SW 1271 (cell line): ENCODE measurements at places on chromosomes 16 and 17.
A peak's percentile ranks its signal among the peaks of the same experiment; 100 is the strongest.

- no peak for DNase-seq
Observed at GRCh38 chr17:19372011-19372370, 6.3 kb upstream of the MAPK7 start.

DNA sequence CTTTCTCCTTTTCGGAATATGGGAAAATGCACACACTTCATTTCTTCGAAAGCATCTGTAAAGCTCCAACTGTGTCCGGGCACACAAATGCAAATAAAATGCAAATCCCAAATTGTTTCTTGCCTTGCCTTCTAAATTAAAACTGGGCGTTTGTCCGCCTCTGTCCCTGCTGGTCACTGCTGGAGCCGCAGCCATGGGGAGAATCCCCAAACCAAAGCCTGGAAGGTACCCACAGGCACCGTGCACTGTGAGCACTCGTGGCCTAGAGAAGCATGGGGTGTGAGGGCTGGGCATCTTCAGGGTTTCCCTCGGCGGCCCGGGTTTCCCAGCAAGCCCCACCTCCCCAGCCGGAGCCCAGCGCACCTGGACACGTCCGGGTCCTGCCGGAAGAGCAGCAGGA is 2.9 kb downstream of the SLC47A2 start:
- DNase-seq: no peak

- no peak for DNase-seq
Observed at GRCh38 chr16:13528691-13529090, 391.3 kb upstream of the ERCC4 start.

DNA sequence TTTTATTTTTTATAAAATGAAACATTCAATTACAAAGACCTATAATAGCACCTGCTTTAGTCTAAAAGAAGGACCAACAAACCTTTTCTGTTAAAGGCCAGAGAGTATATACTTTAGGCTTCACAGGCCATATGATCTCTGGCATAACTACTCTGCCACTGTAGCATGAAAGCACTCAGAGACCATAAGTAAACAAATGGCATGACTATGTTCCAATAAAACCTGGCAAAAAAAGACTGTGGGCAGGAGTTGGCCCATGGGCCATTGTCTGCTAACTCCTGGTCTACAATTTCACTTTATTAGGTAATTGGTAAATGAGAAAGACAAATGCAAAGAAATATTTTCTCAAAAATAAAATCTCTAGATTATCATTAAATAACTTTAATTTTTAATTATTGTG is 14.9 kb downstream of the CEP112 start:
- no peak for DNase-seq

DNA sequence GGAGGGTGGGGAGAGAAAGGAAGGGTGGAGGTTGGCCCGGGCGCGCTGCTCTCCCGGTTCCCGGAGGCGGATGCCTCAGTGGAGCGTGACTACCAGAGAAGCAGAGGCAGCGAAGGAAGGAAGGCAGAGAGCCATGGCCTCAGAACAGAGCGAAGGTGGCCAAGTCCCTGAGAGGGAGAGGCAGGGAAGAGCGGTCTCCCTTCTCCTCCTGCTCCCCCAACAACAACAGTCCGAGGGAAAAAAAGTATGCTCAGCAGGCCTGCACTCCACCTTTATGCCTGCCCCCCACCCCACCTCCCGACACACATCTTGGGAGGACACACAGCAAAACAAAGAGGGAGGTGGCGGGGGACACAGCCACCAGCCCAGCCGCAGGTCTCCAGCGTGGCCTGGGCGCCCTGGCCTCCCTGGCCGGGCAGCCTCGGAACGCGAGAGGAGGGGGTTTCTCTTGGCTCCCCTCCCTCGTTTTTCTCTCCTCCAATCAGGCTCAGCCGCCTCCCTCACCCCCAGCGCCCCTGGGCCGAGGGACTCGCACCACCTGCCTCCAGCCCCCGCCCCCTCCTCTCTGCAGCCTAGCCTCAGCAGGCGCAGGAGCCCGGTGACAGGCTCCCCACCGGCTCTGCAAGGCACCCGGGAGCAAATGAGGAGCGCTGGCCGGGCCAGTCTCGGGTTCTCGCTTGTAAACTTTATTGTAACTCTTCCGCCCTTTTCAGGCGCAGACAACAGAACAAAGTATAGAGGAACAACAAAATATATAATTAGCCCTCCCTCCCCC is 1.1 kb upstream of the HOXB7 start:
- DNase-seq: no peak

DNA sequence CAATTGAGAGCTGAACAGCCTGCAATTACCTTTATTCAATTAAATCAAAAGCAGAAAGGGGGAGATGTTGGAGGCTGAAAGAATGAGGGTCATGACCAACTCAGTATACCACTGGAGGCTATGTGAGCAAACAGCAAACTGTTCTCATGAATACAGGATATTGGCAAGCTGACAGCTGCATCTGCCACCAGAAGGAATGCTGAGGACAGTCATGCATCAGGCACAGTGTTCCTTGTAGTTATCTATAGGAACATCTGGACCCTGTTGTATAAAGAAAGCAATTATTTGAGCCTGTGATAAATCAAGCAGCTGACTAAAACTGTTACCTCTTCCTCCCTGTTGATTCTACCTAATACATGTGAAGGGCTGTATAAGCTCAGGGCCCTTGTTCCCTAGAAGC is 2064.6 kb downstream of the TP53TG3F start:
- no peak for DNase-seq

DNA sequence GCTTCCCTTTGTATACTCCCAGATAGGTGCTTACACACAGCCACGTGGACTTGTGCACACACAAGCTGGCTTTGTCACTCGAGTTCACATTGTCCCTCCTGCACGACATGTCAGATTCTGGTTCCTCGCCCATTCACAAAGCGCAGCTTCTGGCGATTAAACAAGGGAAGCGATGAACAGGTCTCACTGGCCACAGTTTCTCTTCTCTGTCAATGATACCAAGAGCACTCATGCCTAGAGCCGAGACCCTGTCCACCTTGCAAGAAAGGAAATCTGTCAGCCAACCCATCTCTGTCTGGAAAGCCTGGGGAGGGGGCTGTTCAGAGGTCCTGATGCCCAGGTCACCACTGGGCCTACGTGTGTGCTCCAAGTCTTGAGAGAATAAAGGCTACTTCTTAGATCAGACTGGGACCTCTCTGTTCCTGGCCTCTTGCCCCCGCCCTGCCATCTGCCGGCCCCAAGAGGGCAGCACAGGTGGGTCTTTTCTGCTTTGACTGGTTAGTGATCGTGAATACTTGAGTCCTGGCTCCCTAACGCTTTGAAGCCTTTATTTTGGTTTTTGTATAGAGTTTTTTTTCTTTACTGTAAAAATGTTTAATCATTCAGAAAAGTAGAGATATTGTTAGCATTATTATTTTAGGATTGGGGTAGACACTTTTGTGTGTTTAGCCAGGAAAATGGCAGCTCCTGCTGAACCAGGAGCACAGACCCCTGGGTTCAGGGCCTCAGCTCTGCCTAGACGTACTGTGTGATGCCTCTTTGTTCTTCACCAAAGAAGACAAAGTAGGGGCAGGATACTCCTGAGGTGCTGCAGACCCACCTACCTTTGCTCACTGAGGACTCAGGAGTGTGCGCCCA is 104.7 kb downstream of the MRM1 start:
- DNase-seq: peak; percentile 40

- DNase-seq: no peak
Observed at GRCh38 chr17:2967515-2967914, 95.9 kb downstream of the OR1D5 start.

DNA sequence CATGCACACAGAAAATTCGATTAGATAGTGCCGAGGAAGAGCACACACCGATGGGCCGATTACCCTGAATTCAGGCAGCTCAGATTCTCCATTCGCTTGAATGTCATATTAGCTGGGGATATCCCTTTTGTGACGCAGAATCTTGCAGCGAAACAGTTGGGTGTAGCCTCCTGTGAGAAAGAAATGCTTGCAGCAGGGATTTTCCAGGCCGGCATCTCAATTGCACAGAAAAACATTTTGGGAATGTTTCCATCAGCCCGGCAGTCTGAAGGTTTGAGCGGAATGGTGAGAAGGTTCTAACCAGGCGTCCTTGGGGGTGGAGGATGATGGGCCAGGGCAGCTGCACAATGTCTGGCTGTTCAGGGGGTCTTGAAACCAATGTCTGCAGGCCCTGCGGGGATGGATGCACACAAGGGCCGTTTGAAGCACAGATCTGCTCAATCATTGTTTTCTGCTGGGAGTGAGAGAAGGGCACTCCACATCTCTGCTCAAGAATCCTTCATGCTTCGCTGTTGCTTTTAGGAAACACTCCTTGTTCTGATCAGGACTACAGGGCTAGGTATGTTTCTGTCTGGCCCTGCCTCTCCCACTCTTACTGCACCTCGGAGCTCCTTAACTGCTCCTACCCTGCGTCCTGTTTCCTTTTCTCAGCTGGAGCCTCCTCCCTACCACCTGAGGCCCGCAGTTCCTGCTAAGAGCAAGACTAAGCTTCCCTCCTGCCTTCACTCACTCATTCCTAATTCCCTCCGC is 94.6 kb downstream of the CMIP start:
- no peak for DNase-seq

- DNase-seq: no peak
Observed at GRCh38 chr16:50902457-50902856, 160.6 kb downstream of the CYLD start.

- no peak for DNase-seq
Observed at GRCh38 chr16:23207485-23207884, 24.9 kb downstream of the SCNN1G start.

- DNase-seq: no peak
Observed at GRCh38 chr16:9908613-9909012, 273.6 kb downstream of the GRIN2A start.

DNA sequence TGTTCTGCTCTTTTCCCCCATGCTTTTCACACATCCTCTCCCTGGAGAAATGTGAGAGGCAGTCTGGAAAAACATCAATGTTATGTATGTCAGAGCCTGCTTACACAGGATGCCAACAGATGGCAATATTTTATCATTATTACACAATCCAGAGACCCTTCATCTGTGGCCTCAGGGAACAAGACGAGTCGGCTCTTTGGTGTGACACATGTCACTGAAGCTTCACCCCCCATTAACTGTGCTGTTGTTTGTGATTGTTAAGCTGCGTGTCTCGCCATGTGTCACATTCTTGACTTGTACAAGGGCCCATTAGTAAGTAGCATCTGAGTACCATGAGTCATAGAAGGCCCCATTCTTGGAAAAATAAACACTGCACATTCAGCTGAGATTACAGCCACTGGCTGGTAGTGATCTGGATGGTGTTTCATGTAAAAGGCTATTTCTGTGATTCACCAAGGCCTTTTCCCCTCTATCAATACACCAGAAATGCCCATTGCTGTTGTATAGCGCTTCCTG is 682.1 kb upstream of the SOX9 start:
- DNase-seq: peak; percentile 69

DNA sequence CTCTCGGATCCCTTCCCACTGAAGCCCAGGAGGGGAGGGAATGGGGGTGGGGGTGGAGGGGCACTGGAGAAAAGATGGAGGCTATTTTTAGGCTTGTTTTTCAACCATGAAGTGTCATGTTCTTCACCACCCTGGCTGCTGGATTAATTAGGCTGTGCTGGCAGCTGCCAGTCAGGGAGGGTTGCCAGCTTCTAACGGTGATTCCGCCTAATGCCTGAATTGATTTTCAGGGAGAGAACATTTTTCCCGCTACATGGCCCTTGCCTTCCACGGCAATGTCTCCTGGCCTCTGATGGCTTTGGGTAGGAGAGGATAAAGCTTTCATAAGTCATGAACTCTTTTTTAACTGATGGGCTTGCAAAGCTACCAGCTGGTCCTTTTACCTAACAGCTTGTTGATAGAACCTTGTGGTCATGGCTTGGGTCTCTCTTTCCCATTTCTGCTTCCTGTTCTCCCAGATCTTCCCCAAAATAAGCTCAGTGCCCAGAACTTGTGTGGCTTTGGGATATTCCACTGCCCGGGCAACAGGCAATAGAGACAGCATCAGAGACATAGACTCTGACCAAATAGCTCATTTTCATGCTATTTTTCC is 167.4 kb downstream of the PITPNC1 start:
- DNase-seq: no peak

DNA sequence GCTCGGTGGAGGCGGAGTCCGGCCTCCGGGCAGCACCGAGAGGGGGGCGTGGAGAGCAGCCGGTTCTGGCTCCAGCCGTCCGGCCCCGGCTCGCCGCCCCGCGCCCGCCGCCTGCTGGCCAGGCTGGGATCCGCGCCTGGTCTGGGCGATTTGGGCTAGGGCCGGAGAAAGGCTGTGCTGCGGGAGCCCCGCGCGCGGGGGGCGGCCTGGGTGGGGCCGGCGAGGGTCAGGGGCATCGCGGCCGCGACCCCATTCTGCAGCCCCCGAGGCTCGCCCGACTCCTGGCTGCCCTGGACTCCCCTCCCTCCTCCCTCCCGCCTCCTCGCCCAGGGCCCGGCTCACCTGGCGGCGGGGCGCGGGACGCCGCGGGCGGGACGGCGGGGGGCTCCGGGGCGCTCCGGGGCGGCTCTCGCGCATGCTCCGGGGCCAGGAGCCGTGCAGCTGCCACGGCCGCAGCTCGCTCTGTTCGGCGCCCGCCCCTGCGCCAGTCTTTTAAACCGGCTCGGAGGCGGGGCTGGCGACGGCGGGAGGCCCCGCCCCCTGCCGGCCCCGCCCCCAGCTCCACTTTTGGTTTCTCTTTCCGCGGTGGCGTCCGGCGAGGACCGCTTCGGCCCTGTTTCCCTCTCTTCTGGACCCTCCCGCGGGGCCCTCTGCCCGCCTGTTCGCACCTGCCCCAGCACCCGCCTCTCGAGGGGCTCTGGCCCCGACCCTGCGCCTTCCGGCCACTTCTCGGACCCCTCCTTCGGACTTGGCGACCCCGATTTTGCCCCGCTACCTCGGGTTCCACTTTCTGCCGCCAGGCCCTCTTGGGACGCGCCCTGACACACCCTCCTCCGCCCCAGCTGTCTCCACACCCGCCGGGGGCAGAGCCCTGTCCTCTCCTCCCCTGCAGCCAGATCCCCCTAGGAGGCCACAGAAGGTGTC is at the start of gene SOCS1:
TSS of gene SOCS1 (minus strand) at position 468 of the 924 bp plus-strand sequence. CDS start 726 bp downstream, outside the sequence.
- peak; percentile 28 for DNase-seq

DNA sequence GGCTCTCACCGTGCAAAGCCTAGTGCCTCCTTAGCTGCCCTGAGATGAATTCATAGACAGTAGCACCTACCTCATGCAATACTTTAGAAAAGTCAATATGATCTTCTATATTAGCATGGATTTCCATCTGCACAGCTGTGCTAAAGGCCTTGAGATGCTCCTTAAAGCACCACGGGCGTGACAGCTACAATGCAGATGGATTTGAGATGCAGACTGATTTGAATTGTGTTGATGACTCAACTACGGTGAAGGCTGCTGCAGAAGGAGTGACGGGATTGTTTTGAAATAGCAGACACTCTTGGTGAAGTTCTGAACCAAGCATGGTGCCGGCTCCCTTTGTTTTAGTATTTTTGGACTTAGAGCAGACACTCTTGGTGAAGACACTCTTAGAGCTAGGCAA is 88.2 kb downstream of the SPECC1 start:
- DNase-seq: no peak

GRCh38 chr17:60086818-60087591 is 8.3 kb upstream of the HEATR6 start:
- no peak for DNase-seq

GRCh38 chr17:17523001-17523730 is 27.0 kb upstream of the RASD1 start:
- DNase-seq: no peak
